H7 (cell line): ENCODE measurements at places on chromosomes 12 and 14.
A peak's percentile ranks its signal among the peaks of the same experiment; 100 is the strongest.

DNA sequence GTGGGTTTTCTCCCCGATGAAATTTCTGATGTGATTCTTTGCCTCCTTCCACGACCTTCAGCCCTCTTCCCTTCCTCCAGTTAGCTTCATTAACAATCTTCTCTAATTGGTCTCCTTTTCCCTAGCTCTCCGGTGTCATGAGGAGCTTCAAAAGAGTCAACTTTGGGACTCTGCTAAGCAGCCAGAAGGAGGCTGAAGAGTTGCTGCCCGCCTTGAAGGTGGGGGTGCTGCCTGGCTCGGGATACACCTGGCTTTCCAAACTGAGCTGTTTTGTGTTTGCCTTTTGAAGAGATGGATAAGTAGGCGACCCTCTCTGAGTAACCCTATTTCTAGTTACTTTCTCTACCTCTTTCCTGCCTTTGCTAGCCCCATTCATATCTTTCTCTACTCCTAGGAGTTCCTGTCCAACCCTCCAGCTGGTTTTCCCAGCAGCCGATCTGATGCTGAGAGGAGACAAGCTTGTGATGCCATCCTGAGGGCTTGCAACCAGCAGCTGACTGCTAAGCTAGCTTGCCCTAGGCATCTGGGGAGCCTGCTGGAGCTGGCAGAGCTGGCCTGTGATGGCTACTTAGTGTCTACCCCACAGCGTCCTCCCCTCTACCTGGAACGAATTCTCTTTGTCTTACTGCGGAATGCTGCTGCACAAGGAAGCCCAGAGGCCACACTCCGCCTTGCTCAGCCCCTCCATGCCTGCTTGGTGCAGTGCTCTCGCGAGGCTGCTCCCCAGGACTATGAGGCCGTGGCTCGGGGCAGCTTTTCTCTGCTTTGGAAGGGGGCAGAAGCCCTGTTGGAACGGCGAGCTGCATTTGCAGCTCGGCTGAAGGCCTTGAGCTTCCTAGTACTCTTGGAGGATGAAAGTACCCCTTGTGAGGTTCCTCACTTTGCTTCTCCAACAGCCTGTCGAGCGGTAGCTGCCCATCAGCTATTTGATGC lies 797 bp downstream of the ESPL1 start:
- DNase-seq: peak; percentile 73

DNA sequence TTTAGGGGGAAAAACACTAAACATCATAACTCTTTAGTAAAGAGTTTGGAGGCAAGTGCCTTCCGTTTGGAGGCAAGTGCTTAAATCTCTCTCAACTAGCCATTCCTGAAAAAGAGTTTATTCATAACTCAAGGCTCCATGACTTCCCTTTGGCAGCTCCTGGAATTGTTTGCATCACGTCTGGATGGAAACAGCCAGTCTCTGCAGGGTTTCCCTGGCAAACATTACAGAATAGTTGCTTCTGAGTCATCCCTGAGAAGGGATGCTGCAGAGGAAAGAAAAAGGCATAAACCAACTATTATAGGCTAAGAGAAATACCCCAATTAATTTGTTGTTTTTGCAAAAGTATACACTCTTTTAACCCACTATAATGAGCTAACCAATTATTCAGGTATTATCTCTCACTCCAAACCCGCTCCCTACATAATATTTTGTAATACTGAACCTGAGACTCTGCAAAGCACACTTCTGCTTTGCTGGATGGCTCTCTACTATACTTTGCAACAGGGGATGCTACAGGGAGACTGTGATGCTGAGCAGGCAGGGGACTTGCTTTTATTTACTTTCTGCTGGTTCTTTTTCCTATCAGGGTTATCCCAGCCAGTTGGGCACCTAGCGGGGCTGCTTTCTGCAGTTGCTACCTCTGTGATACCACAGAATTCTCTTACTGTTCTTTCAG lies 497.7 kb downstream of the FUT8 start:
- DNase-seq: peak; percentile 22

- no peak for DNase-seq
Measured at GRCh38 chr14:100710826-100711462, 15.7 kb upstream of the DLK1 start.

GRCh38 chr14:90188588-90188987 lies 67.8 kb upstream of the PSMC1 start:
- no peak for DNase-seq

DNA sequence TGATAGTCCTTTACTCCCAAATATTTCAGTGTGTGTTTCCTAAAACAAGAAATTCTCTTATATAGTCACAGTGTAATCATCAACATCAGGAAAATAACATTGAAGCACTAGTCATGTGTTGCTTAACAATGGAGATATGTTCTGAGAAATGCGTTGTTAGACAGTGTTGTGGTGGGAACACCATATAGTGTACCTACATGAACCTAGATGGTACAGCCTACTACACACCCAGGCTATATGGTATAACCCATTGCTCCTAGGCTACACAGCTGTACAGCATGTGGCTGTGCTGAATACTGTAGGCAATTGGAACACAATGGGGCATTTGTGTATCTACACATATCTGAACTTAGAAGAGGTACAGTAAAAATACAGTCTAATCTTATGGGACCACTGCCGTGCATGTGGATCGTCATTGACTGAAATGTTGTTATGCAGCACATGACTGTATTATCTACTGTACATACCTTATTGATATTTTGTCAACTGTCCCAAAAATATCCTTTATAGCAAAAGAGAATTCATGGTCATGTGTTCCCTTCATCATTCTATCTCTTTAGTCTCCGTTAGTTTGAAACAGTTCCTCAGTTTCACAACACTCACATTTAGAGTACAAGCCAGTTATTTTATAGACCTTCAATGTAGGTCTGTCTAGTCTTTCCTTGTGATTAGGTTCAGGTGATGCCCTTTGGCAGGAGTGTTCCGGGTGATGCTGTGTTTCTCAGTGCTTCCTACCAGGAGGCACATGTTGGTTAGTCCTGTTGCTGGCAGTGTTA lies 109.7 kb downstream of the SLC25A47 start:
- DNase-seq: no peak

DNA sequence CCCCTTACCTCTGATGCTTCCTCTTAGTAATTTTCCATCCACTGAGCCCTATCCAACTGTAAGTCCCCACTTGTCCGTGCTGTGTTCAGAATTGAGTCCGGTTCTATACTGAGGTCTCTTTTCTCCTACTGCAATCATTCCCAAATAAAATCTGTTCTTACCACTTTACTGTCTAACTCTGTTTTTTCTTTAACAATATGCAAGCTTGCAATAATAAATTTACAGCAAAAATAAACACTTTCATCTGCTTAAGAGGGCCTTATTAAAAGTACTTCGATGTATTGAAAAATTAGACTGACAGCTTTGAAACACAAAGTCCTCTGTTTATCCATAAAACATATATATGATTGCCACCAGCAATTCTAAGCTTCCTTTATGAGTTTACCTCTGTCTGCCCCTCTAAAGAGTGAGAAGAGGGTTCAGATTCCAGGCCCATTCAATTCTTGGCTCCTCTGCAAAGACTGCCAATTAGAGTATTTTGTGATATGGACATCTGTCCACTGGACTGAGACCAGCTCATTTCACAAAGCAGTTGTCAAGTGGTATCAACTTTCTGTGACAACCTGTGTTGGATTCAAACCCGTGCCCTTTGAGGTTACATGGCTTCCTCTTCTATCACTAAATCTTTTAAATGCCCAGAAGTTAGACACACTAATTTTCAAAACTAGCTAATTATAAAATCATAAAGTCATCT lies 39.9 kb upstream of the G2E3 start:
- no peak for DNase-seq

GRCh38 chr12:82910246-82910893 lies 223.7 kb downstream of the TMTC2 start:
- peak; percentile 10 for DNase-seq
